ENCODE measurements at places on chromosomes 5 and 9. TPM values are rescaled to one million over a fixed set of nuclear protein-coding genes. Genes with fewer than 3 reads are reported as not detected.

SLC6A18 gene
- total RNA-seq: not detected

AHRR gene
- 0.45 TPM for total RNA-seq

MELK gene
- not detected for total RNA-seq

SEMA4D gene
- total RNA-seq: 37.3 TPM

TAL2 gene
- total RNA-seq: 0.57 TPM

CSF1R gene
- 20.0 TPM for total RNA-seq

CCL28 gene
- not detected for total RNA-seq

PCDHA10 gene
- total RNA-seq: 0.12 TPM

FOXD4L6 gene
- total RNA-seq: not detected

DNA sequence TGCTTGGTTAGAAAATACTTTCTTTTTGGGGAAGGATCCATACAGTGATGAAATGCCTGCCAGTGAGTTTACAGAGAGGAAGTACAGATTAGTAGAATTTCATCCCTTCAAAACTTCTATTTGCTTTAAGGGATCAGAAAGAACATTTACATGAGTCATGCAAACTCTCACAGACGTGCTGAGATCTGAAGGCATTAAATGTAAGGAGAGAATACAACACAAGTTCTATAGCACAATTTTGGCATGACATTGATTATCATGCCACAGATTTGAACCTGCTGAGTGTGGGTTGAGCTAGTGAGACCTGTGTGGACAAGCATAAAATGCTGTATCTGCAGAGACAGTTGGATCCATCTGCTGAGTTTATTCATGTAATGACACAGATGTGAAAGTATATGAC, 613.6 kb upstream of the SEMA6A start:
- no peaks in the 10 kb centered on the region for H3K4me1 ChIP-seq
- no peak overlapping the region for H3K27ac ChIP-seq
- no peaks in the 10 kb centered on the region for H3K27me3 ChIP-seq
- H3K4me3 ChIP-seq: no peak overlapping the region
- DNase-seq: no peak

- H3K4me1 ChIP-seq: peaks cover 20% of the 10 kb centered on the region
- H3K4me3 ChIP-seq: no peak overlapping the region
- H3K36me3 ChIP-seq: peaks cover 91% of the 10 kb centered on the region
- no peak for DNase-seq
- no peak overlapping the region for H3K27ac ChIP-seq
These were observed 5.5 kb upstream of the MAML1 start for GRCh38 chr5:179727106-179727505.

- no peaks in the 10 kb centered on the region for H3K27me3 ChIP-seq
- H3K4me3 ChIP-seq: no peak overlapping the region
- H3K36me3 ChIP-seq: no peaks in the 10 kb centered on the region
- no peaks in the 10 kb centered on the region for H3K4me1 ChIP-seq
These were observed 89.4 kb upstream of the CD180 start for GRCh38 chr5:67286006-67286405.

GRCh38 chr5:38546691-38547146, 9.7 kb downstream of the LIFR start:
- DNase-seq: no peak
- H3K4me1 ChIP-seq: peaks cover 66% of the 10 kb centered on the region
- no peak overlapping the region for H3K4me3 ChIP-seq
- H3K27me3 ChIP-seq: no peaks in the 10 kb centered on the region
- H3K27ac ChIP-seq: peak overlapping the region; percentile 70

- no peak overlapping the region for H3K4me3 ChIP-seq
- H3K27me3 ChIP-seq: no peaks in the 10 kb centered on the region
- H3K27ac ChIP-seq: no peak overlapping the region
- H3K4me1 ChIP-seq: no peaks in the 10 kb centered on the region
- DNase-seq: no peak
- no peaks in the 10 kb centered on the region for H3K36me3 ChIP-seq
These were observed 230.3 kb upstream of the MVB12B start for GRCh38 chr9:126096340-126096739.

DNA sequence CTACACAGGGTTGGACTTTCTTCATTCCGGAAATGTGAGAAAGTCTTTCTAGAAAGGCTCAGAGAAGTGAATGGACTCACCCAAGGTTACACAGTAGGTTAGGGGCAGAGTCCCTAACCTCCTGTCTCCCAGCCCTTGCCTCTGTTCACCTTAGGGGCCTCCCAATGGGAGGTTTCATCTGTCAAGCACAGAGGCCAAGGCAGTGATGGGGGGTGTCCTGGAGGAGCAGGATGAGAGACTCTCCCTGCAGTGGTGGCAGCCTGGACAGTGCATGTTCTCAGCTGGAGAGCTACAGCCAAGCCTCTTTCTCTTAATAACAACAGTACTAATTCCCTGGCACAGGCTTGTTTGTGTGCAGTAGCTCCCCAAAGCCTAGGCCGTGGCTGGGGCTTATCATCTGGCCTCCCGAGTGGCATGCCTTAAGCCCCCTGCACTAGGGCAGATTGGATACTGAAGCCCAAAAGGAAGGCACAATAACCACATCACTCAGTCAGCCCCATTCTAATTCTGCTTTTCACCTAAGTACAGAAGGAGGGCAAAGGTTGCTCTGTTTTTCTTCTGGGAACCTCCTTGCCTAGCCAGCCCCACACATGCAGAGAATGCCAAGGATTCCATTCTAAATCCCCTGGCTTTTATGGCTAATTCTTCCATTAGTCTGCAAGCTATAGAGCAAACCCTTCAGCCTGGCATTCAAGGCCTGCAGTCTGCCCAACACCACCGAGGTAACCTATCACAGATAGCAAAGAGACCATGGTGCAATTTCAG, 50.2 kb upstream of the XPA start:
- no peak overlapping the region for H3K4me3 ChIP-seq
- H3K27me3 ChIP-seq: no peaks in the 10 kb centered on the region
- DNase-seq: no peak
- no peak overlapping the region for H3K27ac ChIP-seq
- no peaks in the 10 kb centered on the region for H3K36me3 ChIP-seq
- H3K4me1 ChIP-seq: no peaks in the 10 kb centered on the region

DNA sequence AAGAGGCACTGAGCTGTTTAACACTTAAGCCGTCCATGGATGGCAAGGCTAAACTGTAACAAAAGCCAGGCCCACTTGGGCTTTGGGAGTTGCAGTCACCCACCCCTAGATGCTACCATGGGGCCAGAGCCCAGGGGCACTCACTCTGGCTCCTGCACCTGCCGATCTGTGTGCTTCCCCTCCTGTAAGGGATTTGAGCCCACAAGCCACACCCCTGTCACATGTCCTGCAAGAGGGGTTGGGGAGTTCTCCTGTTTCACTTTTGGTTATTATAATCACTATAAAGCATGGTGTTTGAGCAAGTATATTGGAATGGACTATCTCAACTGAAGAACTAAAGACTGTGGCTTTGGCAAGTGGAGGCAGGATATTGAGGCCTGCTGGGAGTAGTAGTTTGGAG, 14.0 kb upstream of the GPR151 start:
- no peak for DNase-seq
- H3K27me3 ChIP-seq: no peaks in the 10 kb centered on the region
- no peaks in the 10 kb centered on the region for H3K36me3 ChIP-seq
- no peak overlapping the region for H3K27ac ChIP-seq

DNA sequence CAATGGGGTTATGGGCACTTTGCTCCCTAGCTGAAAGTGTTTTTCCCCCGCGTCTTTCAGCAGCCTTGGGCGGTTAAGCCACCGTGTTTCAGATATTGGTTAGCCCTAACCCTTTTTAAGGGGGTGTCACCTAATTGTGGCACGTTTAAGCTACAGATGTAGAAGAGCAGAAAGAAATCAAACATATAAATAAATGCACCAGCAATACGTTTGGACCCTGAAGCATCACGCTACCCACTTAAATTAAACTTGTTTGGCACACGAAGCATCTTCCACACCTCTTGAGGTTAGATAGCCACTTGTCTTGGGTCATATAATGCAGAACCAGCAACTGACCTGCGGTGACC, 768 bp downstream of the YTHDC2 start:
- H3K4me1 ChIP-seq: peaks cover 17% of the 10 kb centered on the region
- no peak for DNase-seq
- H3K27ac ChIP-seq: peak overlapping the region; percentile 91
- H3K4me3 ChIP-seq: peak overlapping the region; percentile 87

GRCh38 chr9:79129865-79130480, 441.8 kb upstream of the TLE4 start:
- H3K4me1 ChIP-seq: no peaks in the 10 kb centered on the region
- H3K36me3 ChIP-seq: no peaks in the 10 kb centered on the region
- no peak overlapping the region for H3K27ac ChIP-seq
- DNase-seq: peak; percentile 43
- H3K4me3 ChIP-seq: no peak overlapping the region

GRCh38 chr5:103208460-103208859, 50.1 kb upstream of the MACIR start:
- no peak overlapping the region for H3K27ac ChIP-seq
- H3K27me3 ChIP-seq: no peaks in the 10 kb centered on the region
- H3K36me3 ChIP-seq: no peaks in the 10 kb centered on the region
- H3K4me1 ChIP-seq: no peaks in the 10 kb centered on the region
- no peak overlapping the region for H3K4me3 ChIP-seq

- H3K27ac ChIP-seq: no peak overlapping the region
- DNase-seq: no peak
- H3K27me3 ChIP-seq: no peaks in the 10 kb centered on the region
- no peaks in the 10 kb centered on the region for H3K4me1 ChIP-seq
These were observed 156.3 kb upstream of the FST start for GRCh38 chr5:53323943-53324642.
